ENCODE measurements at places on chromosomes 6 and 20.

- no peak for DNase-seq
Observed at GRCh38 chr6:119533603-119534279, 184.2 kb upstream of the MAN1A1 start.

DNA sequence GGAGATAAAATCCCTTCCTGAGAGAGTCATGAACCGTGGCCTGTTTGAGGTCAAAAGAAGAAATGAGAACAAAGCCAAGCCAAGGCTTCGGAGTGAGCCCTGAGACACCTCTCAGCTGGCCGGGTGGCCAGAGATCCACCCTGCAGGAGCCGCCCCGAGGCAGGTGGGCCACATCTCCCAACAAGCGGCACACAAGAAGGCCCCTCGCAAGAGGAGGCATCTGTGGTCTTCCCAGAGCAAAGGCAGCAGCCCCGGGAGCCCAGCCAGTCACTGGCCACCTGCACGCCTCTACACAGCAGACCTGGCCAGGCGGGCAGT lies 30.9 kb upstream of the AFDN start:
- no peak for DNase-seq

GRCh38 chr6:93962566-93962965 lies 543.2 kb upstream of the EPHA7 start:
- DNase-seq: no peak

DNA sequence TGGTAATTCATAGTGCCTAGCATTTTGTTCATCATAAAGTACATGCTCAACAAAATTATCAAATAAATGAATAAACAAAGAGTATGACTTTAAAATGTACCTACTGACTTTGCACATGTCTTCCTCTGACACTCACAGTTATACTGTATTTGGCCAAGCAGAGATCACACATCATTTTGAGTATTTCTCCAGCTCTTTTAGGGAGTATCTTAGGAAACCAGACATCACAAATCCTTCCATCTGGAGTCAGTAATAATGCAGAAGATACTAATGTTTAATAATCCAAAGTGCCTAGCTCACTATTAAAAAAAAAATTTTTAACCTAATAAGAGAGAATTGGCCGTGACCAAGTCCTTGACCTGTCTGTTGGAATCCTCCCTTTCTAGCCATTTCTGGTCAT lies 154.6 kb downstream of the ZNF217 start:
- no peak for DNase-seq

GRCh38 chr6:112839525-112839961 lies 492.4 kb downstream of the RFPL4B start:
- no peak for DNase-seq

- DNase-seq: no peak
Observed at GRCh38 chr20:48706116-48706656, 121.6 kb downstream of the PREX1 start.

GRCh38 chr20:21258411-21258810 lies 44.7 kb upstream of the XRN2 start:
- no peak for DNase-seq

- DNase-seq: no peak
Observed at GRCh38 chr20:57323034-57323433, 6.6 kb upstream of the SPO11 start.

GRCh38 chr6:166903027-166903426 lies 53.3 kb downstream of the RNASET2 start:
- no peak for DNase-seq

DNA sequence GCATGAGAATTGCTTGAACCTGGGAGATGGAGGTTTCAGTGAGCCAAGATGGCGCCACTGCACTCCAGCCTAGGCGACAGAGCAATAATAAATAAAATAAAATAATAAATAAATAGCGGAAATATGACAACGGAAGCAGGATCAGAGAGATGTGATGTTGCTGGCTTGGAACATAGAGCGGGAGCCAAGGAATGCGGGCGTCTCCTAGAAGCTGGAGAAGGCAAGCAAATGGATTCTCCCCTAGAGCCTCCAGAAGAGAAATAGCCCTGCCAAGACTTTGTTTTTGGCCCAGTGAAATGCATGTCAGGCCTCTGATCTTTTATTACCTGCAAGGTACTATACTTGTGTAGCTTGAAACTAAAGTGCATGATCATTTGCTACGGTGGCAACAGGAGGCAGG lies 12.4 kb downstream of the KIAA1755 start:
- no peak for DNase-seq

DNA sequence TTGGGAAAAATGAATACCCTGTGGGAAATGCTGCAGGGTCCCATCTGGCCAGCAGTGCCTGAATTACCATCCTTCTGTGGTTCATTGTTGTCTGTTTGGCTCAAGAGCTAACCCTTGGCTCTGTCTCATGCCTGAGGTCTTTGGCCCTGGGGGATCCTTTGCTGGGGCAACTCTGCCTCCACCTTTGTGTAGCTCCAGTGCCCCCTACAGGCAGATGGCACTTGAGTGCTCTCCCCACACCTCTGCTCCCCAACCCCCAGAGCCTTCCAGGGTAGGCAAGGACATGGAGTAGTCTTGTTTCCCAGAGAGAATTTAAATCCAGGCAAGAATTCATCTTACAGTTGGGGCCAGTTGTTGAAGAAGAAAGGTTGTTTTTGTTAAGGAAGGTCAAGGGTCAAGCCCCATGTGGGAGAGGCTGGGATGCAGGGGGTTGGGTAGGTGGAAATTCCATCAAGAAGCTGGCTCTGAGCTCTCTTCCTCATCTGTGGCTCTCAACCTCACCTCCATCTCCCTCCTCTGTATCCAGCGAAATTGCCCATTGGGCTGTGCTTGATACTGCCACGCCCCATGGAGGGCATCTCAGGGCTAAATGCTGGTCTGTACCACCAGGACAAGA lies 44.2 kb downstream of the ZNF831 start:
- DNase-seq: peak; percentile 78

DNA sequence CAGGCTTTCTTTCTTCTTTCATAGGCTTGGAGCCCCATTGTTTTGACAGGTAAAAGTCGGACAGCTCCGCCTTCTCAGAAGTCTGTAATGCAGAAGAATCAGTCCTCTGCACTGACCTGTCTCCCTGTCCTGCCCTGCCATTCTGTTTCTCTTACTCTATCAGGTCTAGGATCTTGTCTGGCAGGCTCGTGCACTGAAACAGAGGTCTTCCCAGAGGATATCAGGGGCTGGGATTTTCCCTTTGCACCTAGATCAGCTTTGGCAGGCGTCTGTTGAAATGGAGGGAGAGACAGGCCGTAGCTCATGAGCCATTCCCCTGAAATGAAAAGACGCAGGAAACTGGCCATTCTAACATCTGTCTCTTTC lies 25.0 kb downstream of the KIF3B start:
- no peak for DNase-seq

GRCh38 chr6:56821005-56821432 lies 133.9 kb upstream of the BEND6 start:
- DNase-seq: no peak

DNA sequence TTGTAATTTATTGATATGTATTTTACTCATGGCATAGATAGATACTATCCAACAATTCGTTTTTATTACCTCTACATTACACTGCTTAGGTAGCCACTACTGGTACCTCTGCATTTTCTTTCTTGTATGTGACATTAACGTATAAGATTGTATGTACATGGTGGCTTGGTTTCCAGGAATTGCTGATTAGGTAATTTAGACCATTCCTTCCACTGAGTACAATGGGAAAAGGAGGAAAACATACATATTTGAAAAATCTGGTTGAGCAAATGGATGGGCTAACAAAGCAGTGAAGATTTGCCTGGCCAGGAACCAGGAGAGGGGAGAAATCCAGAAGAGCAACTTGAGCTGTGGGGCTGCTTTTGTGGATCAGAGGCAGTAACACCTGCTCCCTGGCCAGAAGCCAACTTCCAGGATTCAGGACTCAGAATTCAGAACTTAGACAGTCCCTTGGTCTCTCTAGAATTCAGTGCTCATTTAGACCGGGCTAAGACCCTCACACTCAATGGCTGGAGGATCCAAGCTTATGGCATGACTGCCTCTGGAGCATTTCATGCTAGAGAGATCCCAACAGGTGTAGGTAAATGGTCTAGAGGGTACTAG lies 17.9 kb upstream of the MICB start:
- DNase-seq: no peak

Data from stimulated activated CD4-positive, alpha-beta T cell treated with anti-CD3 and anti-CD28 coated beads, Interleukin-2, amount 100 ng/mL, for 4 hours (primary cell).